Kidney epithelial cell (primary cell): ENCODE measurements at places on chromosomes 2 and 18.

DNA sequence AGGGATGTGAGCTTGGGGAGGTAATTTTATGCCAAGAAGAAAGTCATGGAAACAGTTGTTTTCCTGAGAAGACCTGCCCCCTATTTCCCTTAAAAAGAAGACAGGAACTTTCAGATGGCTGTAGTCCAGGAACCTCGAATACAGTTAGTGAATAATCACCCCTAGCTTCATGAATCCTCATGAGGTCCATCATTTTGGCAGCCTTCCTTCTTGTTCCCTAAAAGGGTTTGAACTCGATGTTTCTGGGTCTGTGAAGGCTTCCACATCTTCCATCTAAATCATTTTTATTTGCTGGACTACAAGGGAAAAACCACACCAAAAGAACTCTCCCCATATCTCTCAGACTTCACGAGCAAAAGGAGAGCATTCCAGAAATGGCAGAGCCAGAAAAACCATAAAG is 290.8 kb downstream of the SLC4A3 start:
- no peak for DNase-seq

DNA sequence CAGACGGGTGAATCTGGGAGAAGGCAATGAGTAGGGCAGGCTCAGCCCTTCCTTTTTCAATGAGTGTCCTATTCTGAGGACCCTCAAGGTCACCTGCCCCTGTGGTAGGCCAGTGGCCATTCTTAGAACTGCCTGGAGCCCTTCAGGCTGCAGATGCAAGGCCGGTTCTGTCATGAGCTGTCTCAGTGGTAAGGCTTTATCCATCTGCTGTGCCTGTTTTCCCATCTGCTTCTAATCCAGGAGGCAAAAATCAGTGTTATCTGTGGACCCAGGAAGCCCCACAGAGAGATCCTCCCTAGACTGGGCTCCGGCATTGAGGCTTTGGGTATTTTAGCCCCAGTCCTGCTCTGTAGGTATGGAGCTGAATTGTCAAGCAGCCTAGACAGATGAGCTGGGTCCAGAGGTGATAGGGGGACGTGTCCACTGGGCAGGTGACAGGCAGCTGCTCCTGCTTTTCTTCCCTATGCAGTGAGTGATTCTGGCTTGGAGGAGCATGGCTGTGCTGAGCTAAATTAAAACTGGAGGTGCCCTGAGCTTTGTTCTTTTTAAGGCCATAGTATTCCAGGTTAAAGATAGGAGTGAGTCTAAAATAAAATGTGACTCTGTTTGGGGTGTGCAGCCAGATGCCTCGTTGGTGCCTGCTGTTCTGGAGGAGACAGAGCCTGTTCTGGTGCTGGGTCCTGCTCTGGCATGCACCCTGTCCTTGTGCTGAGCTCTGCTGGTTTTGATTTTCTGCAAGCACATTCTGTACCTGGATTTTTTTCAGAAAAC is 92.5 kb downstream of the FHOD3 start:
- no peak for DNase-seq

DNA sequence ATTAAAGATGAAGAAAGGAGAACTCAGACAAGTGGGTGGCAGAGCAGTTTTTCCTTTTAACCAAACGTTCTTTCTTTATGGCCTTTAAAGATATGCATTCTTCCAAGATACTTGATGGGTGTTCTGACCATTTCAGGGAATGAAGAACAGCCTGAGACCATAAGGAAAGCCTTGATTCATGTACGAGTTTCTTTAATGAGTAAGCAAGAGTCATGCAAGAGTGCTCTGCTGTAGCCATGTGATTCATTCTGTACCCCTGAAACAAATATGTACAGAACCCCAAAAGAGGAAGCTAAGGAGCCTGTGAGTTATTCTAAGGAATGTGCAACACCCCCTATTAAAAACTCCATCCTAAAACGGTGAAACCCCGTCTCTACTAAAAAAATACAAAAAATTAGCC is 372.8 kb downstream of the MTX2 start:
- peak; percentile 96 for DNase-seq

DNA sequence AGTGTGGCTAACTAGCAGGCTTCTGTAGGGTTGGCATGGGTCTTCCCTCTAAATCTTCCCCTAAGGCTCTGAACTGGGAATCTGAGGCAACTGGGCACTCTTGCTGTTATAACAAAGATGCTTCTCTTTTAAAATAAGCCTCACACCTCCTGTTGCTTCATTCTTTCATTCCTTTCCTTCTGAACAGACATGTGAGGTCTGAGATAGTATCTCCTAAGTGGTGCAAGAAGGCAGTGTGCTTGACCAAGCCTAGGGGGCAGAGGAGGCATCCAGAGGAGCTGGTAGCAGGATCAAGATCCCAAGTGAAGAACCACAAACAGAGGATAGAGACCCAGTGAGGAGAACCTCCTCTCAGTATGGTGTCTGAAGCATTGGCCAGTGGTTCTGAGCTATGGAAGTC is 90.9 kb downstream of the TTC27 start:
- DNase-seq: no peak

DNA sequence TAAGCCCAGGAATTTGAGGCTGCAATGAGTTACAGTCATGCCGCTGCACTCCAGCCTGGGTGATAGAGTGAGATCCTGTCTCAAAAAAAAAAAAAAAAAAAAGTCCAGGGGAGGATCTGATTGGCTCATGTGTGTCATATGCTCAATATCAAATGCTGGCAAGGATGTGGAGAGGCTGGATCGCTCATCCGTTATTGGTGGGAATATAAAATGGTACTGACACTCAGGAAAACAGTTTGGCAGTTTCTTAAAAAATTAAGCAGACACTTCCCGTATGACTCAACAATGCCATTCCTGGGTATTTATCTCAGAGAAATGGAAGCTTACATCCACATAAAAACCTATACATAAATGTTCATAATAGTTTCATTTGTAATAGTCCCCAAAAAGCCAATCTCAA is 68.9 kb downstream of the MEX3C start:
- DNase-seq: no peak

DNA sequence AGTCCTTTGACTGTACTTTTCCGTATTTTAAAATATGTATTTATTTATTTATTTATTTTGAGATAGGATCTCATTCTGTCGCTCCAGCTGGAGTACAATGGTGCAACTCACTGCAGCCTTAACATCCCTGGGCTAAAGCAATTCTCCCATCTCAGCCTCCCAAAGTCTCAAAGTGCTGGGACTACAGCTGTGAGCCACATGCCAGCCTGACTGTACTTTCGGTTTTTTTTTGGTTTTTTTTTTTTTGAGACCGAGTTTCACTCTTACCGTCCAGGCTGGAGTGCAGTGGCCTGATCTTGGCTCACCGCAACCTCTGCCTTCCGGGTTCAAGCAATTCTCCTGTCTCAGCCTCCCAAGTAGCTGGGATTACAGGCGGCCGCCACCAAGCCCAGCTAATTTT is 28.9 kb upstream of the CCNYL1 start:
- DNase-seq: no peak

DNA sequence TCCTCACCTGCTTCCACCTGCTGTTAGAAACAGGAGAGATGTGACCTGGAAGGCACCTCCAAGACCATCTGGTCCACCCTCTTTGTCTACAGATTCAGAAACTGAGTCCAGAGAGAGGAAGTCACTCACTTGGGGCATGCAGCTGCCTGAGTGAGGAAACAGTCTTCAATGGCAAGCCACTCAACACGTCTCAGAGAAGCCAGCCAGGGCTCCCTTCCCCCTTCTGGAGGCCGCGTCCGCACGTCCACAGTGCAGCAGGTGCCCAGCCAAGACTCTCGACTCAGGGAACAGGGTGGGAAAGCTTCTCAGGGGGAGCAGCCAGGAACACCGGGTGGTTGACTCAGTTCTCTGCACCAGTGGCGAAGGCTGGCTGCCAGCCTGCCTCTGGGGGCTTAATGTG is 201.7 kb downstream of the BCL11A start:
- no peak for DNase-seq

DNA sequence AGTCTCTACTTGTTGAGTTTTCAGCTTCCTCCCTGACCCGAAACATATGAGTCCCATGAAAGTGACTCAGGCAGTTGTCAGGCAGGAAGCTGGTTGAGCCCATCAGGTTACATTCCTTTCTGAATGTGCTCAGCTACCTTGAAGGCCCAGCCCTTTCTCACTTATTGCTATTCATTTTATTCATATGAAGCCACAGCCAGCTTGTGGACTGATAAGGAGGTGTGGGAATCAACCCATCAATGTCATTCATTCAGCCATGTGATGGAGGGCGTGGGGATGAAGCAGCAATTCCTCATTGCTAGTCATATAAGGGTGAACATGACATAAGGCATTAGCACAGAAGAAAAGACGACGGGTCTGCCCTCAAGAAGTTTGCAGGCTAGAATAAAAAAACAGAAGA is 5.3 kb upstream of the VPS4B start:
- peak; percentile 65 for DNase-seq

GRCh38 chr2:173572848-173573247 is 218.2 kb downstream of the CDCA7 start:
- DNase-seq: no peak

DNA sequence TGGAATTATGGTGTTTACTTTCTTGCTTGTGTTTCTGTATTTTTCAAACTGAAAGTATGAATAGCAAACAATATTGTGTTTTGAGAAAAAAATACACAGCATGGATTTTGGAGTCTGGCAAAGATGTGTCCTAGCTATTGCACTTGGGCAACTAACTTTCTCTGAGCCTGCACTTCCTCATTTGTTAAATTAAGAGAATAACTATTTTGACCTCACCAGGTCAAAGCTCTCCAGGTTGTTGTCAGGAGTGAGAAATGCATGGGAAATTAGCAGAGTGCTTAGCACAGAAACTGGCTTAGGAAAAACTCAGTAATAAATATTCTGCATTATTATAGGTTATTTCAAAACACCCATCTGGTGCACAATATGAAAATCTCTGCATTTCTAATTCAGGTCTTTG is 28.2 kb downstream of the LYPD1 start:
- no peak for DNase-seq

DNA sequence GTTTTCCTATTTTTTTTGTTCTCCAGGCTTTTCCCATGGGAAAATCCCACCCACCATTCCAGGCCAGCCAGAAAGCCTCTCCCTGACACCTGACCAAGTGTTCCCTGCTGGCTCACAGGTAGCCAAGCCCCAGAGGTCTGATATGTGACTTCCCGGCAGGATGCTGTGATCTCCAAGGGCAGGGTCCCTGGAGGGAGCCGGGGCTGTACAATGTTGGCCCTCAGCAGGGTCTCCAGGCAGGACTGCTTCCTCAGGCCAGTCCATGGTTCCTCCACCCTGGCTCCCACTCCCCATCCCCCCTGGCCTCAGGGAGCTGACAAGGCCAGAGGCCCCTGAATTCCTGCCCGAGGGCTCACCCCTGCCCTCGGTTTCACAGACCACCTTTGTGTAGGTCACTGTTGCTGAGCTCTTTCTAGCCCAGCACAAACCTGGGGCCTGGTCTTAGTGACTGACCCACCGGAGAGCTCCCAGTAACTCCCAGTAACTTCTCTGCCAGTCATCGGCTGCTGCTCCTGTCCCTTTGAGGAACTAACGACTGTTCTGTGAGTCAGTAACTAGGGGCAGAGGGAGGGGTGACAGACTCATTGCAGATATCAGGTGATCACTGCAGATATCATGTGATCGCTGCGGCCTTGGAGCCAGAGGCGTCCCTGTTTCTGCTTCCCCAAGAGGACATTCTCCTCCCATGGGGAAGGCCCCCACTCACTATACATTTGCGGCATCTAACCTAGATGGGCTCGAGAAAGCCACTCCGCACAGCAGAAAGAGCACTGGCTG is 38.7 kb downstream of the SDC1 start:
- peak; percentile 77 for DNase-seq

DNA sequence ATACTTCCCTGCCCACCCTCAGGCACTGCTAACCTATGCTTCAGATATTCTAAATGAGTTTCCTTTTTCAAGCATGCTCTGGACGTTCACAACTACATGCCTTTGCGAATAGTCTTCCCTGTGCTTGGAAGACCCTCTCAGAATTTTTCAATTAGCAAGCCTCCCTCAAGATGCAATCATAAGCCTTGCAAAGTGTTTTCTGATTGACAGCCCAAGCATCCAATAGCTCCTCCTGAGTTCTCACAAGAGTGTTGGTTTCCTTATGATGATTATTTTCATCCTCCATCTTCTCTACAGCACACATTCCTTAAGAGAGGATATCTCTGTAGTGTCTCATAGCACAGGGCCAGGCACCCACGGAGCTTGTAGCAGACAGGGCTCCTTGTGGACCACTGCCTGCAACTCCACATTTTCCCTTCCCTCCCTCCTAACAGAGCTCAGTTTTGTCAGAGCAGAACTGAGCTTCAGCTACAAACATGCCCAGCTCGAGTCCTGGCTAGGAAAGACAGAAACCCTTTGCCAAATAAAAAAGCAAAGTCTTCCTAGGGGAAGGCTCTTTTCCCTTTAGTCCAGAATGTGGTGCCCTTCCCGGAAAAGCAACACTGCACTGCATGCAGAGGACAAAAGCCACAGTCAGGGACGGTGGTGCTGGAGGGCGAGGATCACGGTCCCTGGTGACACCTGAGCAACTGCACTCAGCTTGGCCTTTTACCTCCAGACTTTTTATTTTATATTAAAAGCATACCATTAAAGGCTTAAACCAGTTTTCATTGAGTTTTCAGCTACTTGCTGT is 819.8 kb upstream of the ID2 start:
- no peak for DNase-seq

DNA sequence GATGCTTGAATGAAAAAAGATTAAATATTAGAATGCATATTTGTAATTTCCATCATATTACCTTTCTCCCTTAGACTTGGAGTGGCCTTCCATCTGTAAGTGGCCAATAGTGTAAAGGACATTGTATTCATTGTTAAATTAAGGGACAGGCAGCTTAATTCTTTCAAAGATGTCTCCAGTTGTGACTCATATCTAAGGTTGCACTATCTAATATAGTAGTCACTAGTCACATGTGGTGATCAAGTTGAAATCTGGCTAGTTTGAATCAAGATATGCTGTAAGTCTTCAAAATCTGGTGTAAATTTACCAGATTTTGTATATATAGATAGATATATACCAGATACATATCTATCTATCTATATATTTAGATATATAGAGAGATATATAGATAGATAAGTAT is 52.4 kb upstream of the AGPS start:
- no peak for DNase-seq

GRCh38 chr2:166282154-166282553 is 93.6 kb downstream of the SCN9A start:
- DNase-seq: no peak

- peak; percentile 7 for DNase-seq
Observed at GRCh38 chr18:44895176-44895798, 214.6 kb downstream of the SETBP1 start.

- DNase-seq: no peak
Observed at GRCh38 chr2:167945660-167946368, 301.6 kb downstream of the STK39 start.

GRCh38 chr2:70565039-70565731 is 11.6 kb upstream of the TGFA start:
- no peak for DNase-seq

- DNase-seq: no peak
Observed at GRCh38 chr2:141015341-141016047, 1115.3 kb downstream of the LRP1B start.

DNA sequence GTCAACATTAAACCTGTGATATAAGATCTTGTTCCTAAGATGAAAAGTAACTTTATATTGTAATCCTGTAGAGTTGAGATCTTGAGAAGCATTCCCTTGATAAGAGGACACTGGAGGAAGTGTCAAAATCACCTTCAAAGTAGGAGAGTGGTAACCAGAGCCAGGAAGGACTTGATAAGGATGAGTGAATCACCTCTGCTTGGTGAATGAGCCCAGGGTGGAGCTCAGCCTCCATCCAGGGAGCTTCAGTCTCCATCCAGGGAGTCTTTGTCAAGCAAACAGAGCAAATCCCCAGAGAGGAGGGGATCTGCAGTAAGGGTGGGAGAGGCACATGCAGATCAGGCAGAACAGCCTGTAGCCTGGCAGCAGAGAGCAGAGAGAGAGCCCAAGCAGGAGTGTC is 167.1 kb upstream of the SIX2 start:
- no peak for DNase-seq

GRCh38 chr2:201148434-201148990 is 32.5 kb downstream of the CFLAR start:
- no peak for DNase-seq
